ENCODE measurements at places on chromosomes 7 and 10.

GRCh38 chr10:104318326-104318725 lies 19.9 kb downstream of the ITPRIP start:
- peak; percentile 32 for DNase-seq

GRCh38 chr7:92246360-92247101 lies 757 bp downstream of the ANKIB1 start:
- DNase-seq: no peak

DNA sequence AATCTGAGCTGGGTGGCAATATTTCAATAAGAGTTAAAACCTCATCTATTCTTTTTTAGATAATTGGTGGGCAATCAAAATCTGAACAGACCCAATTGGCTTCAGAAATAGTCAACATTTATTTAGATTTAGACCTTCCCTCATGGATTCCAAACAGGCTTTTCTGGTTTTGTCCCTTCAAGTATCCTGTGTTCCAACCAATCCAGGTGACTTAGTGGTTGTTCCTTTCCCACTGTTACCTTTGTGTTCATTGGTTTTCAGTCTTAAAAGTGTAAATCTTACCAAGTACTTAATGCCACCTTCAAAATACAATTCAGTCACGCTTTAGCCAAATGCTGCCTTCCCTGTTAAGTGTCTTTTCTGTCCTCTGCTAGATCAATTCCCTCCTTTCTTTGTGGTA lies 85.9 kb downstream of the AHR start:
- DNase-seq: no peak

DNA sequence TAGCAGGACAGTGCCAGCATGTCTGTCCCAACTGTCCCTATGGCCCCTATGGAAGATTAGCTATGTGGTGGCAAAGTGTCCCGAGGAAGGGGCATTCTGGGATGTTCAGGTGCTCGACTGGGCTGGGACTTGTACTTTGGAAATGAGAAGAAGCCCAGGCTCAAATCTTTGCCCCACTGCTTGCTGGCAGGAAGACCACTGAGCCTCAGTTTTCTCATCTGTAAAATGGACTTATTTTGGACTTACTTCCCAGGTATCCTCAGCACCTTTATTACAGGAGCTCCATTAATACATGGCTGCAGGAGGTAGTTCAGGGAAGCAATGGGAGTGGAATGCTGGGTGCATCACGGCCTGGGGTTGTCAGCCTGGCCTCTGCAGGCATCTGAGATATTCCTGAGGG lies 71.2 kb downstream of the LHPP start:
- no peak for DNase-seq

DNA sequence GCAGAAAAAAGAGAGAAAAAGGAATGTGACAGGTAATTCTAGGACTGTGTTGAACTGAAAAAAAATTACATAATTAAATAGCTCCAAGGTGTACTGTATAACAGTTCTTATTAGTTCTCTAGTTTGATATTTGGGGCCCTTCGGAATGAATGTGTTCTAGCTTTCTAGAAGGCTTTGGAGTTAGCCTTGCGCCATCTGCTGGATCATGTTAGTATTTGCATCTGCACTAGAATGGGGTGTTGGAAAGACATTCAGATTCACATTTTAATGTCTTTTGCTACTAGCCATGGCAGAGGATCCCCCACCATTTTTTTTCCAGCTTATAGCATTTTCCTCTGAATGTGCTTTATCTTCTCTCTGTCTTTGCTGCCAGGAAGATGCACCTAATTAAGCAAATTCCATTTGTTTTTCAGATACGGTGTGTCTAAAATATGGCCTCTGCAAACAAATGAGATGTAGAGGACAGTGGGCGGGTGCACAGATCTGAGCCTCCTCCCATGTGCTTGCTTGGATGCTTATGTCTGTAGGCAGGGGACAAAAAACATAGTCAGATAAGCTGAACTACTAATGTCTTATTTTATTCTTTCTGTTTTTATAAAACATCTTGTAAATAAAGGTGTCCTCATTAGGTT lies 238.5 kb downstream of the PHF14 start:
- no peak for DNase-seq

GRCh38 chr10:47190301-47190700 lies 109.7 kb upstream of the GDF10 start:
- no peak for DNase-seq

DNA sequence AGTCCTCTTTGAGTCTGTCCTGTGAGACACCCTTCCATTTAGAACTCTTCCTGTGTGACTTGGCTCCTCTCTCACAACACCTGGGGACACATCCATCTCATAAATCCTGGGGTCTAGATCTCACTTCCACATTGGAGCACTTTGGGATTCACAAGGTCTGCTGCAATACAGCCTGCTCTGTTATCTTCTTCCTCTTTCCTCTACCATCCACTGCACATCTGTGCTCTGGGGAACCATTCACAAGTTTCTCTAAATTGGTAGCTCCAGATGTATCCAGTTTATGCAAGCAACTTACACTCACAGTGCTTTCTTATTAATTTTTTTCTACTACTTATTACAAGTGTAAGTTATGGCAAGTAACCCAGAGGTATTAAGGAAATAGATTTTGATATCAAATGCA lies 5.5 kb upstream of the FIGNL1 start:
- no peak for DNase-seq

DNA sequence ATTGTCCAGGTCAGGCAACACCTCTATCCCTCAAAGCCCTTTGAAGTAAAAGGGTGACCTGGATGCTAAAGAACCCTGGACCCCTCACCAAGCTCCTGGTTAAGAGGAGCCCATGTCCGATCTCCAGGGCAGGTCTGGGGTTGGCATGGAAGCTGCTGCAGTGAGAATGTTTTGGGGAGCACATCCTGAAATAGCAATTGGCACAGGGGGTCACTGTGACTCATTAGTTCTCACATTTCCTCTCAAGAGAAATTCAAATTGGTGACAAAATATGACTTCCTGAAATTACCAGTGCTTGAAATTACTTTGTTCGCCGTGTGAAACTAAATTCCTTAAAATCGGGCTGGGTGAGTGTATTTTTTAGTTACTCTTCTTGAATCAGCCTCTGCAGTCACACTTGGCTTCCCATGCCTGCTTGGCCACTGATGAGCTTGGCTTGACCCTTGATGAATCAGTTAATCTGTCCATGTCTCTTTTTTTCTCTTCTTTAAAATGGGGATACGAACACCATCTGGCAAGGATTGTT lies 18.8 kb upstream of the ARHGAP22 start:
- no peak for DNase-seq

DNA sequence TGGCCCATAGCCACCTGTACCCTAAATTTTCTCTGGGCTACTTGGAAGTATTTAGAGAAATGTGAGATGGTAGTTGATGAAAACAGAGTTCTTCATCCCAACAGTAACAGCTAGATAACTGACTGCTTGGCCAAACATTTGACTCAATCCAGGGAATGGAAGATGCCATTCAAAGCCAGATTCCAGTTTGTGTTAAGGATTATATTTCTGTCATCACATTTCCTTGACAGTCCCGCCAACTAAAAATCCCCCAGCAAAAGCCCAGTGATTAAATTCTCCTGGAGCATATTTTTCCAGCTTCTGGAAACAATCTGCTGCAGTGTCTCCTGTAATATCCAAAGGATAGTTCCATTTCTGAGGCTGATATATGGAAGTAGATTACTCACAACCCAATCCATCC lies 45.4 kb upstream of the PTN start:
- no peak for DNase-seq
